ENCODE measurements at places on chromosomes 2 and 18.

GRCh38 chr2:15445891-15446562, 115.1 kb downstream of the NBAS start:
- no peak for DNase-seq

DNA sequence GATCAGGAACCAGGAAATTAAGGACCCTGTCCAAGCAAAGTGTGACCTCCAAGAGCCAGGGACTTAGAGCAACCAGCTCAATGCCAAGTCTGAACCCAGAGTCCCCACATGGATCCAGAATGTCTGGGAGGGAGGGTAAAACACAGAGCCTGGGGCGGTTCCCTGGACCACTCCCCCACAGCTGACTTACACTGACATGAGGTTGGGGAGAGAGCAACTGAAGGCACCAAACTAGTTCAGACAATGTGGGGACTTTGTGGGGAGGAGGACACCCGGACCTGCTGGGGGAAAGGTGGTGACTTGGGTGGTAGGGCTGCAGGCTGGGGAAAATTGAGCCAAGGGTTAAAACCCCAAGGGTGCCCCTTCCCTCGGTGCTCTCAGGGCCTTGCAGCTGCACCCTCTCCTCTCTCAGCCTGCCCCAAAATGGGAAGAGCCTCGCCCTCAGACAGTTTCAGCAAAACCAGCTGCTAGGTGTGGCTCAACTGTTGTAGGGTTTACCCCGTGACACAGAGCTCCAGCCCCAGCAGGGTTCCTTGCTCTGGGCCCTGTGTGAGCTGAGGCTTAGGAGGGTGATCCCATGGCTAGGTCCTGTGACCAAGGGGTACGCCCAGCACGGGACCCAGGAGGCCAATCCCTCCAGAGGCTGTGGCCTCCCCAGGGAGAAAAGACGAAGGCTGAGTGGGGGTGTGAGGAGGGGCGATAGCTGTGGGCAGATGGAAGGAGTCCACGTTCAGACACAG, 28.6 kb downstream of the MARCO start:
- no peak for DNase-seq

GRCh38 chr18:23341383-23341782, 111.7 kb upstream of the RIOK3 start:
- DNase-seq: no peak

GRCh38 chr18:46468426-46469180, 188.4 kb downstream of the LOXHD1 start:
- no peak for DNase-seq
